Hindlimb muscle (tissue), 1 donor: ENCODE measurements at places on chromosomes 16 and 17.

- DNase-seq: no peak
Measured at GRCh38 chr16:86951831-86952598, 365.2 kb downstream of the C16orf95 start.

- DNase-seq: no peak
Measured at GRCh38 chr17:45006927-45007461, 38.9 kb upstream of the C1QL1 start.

GRCh38 chr17:7466639-7467341, 12.6 kb downstream of the ZBTB4 start:
- no peak for DNase-seq

DNA sequence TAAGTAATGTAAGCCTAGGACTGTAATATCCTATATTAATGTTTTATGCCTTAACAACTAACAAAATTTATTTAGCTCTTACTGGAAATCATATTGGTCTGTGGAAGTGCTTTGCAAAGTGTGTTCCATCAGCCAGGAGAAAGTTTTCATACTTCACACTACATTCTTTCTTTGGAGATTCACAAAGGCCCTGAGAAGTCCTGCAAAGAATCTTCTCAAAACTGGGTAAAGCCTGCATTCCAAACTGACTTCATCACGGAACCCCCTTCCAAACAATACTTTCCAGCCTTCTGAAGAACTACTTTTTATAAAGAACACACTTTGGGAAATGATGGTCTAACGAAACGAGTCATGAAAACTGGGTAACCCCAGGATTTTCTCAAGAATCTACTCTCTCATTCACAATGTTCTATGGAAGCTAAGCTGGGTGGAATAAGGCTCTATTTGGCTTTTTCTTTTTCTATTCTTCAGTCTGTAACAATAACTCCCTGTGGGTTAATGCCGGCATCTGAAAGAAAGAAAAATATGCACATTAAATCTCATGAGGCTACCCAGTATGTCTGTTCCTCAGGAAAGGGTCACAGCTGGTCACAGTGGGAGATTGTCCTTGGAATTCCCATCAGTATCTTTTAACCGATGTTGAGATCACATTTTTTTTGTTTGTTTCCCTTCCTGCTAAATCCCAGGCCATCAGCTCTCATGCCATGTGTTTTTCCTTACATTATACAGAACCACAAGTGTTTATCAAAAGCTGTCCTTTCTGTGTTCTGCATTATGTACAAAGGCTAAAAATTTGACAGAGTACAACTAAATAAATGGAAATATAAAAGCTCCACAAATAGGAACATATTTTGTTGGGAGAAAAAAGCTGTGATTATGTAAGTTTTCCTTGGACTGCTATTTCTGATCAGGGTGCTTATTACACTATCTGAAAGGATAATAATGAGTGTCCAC, 12.8 kb upstream of the AKAP1 start:
- no peak for DNase-seq

- DNase-seq: no peak
Measured at GRCh38 chr17:10349403-10349802, 23.4 kb downstream of the MYH13 start.
